Bronchial epithelial cell (primary cell): ENCODE measurements at places on chromosomes 2 and 18. TPM values are rescaled to one million over a fixed set of nuclear protein-coding genes. Genes with fewer than 3 reads are reported as not detected.

Gene OSR1
- 1.3 and 1.7 TPM in 2 replicates for total RNA-seq

Gene ANKRD23
- 0.79 and 1.2 TPM in 2 replicates for total RNA-seq

Gene DSG1
- total RNA-seq, result under 0.01 and 0.64 TPM in 2 replicates

Gene TRAPPC8
- 37.4 and 37.9 TPM in 2 replicates for total RNA-seq

Gene XDH
- 1.9 and 6.1 TPM in 2 replicates for total RNA-seq

DNA sequence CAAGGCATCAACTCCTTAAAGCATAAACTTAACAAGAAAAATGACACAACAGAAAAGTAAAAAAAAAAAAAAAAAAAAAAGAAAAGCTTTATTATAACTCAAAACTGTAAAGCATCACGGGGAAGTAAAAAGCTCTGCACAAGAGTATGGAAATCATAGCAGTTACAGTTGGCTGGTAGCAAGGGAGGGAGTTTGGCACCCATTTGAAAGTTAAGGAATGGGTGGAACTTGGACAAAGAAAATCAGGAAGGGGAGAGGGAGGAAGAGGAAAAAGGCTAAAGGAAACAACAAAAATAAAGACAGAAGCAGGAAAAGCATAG is 8.6 kb downstream of the KLF7 start:
- no peak for DNase-seq

- DNase-seq, result no peak
Measured at GRCh38 chr18:61470031-61470674, 136.9 kb downstream of the CDH20 start.

- DNase-seq, result peak; percentile 16
Measured at GRCh38 chr2:209424199-209424701, 403 bp downstream of the MAP2 start.

DNA sequence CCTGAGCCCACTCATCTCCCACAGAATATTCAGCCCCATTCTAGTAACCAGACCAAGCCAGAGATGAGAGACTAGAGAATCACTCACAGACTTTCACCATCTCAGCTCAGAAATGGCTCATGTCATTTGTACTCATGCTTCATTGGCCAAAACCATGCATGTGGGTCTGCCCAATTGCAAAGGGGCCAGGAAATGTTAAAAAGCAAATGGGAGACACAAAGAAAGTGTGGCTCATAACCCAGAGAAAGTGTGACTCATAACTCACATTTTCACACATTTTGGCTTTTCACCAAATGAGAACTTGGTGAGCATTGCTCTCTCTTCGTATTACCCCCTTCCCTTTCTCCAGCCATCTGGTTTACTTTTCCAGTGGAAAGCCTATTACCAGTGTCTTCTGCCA is 66.2 kb downstream of the MDH1 start:
- peak; percentile 54 for DNase-seq

GRCh38 chr18:31482051-31482450 is 15.9 kb upstream of the DSG2 start:
- DNase-seq, result peak; percentile 88

DNA sequence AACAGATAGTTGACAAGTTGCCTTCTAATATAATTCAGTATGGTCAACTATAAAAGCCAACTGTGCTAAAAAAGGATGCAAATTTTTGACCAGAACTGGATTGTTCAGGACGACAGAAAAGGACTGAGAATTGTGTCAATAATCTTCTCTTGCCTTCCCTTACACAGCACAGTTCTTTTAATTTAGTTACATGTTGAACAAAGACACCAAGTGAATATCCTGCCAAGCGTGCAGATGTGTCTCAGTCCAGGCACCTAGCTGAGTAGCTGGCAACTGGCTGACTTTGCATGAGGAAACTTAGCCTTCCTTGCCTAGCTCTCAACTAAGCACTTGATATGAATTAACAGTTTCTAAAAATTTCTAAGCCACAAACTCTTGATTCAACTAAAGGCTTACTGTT is 801.4 kb downstream of the BCL11A start:
- no peak for DNase-seq
